ENCODE measurements at places on chromosomes 4 and X. TPM values are rescaled to one million over a fixed set of nuclear protein-coding genes. Genes with fewer than 3 reads are reported as not detected.

- H3K27me3 ChIP-seq = peaks cover 2% of the 10 kb centered on the region
- no peak overlapping the region for H3K4me3 ChIP-seq
- H3K4me1 ChIP-seq = peaks cover 15% of the 10 kb centered on the region
- H3K36me3 ChIP-seq = no peaks in the 10 kb centered on the region
- no peak overlapping the region for H3K27ac ChIP-seq
Measured at GRCh38 chr4:183392377-183392776, 52.1 kb upstream of the CDKN2AIP start.

GRCh38 chrX:21740329-21741274, 17.3 kb downstream of the SMPX start:
- H3K4me1 ChIP-seq = no peaks in the 10 kb centered on the region
- H3K27me3 ChIP-seq = no peaks in the 10 kb centered on the region
- DNase-seq = no peak

DNA sequence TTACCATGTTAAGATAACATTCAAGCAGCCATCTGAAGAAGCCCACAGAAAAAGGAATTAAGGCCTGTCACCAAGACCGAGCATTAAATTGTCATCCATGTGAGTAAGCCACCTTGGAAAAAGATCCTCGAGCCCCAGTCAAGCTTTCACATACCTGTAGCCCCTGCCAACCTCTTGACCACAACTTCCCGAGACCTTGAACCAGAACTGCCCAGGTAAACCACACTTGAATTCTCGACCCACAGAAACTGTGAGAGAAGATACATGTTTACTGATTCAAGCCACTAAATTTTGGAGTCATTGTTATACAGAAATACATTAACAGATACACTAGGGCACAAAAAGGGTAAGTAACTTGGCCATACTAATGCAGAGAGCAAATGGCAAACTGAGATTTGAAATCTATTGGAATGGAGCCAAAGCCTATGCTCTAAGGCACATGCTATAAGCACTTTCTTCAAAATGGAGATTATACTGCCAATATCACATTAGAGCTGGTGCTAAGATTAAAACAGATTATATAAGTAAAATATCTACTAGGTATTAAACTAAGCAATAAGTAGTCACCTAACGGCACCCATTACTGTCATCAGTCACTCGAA, 49.5 kb downstream of the FAM13A start:
- H3K36me3 ChIP-seq = no peaks in the 10 kb centered on the region
- DNase-seq = no peak
- H3K27ac ChIP-seq = no peak overlapping the region
- H3K4me3 ChIP-seq = no peak overlapping the region
- H3K4me1 ChIP-seq = no peaks in the 10 kb centered on the region

DNA sequence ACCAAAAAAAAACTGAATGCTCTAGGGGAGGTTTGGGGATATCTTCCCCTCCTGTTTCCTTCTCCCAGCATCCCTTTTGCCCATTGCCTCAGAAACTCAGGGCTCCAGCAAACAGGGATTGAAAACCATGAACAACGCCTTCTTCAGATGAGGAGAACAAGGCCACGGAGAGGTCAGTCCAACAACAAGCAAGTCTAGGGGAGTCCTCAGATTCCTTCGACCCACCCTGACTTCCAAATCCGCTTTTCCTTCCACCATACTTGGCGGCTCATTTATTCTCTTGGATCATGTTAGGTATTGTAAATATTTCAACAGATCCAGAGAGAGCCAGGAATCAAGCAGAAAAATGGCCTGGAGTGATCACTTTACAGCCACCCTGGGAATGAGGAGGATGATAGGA, 21.9 kb downstream of the REELD1 start:
- H3K4me1 ChIP-seq = no peaks in the 10 kb centered on the region
- no peak overlapping the region for H3K4me3 ChIP-seq
- H3K27ac ChIP-seq = no peak overlapping the region
- no peaks in the 10 kb centered on the region for H3K27me3 ChIP-seq
- DNase-seq = no peak

DNA sequence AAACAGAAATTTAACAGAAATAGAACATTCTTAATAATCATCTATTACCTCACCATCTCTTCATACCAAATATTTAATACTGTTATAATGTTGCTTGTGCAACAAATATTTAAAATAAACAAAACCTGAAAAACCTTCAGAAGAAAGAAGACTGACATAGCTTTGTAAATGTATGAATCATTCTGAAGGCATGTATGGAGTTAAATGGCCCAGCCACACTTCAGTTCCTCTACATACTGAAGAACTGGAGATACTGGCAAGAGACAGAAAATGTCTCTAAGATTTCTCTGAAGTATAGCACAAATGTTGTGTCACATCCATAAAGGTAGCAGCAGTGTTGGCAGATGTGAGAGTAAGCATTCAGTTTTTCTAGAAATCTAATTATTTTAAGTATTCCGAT, 275.3 kb upstream of the FGF13 start:
- H3K27me3 ChIP-seq = peaks cover 2% of the 10 kb centered on the region
- no peak for DNase-seq
- H3K27ac ChIP-seq = no peak overlapping the region
- no peak overlapping the region for H3K4me3 ChIP-seq
- no peaks in the 10 kb centered on the region for H3K4me1 ChIP-seq

DNA sequence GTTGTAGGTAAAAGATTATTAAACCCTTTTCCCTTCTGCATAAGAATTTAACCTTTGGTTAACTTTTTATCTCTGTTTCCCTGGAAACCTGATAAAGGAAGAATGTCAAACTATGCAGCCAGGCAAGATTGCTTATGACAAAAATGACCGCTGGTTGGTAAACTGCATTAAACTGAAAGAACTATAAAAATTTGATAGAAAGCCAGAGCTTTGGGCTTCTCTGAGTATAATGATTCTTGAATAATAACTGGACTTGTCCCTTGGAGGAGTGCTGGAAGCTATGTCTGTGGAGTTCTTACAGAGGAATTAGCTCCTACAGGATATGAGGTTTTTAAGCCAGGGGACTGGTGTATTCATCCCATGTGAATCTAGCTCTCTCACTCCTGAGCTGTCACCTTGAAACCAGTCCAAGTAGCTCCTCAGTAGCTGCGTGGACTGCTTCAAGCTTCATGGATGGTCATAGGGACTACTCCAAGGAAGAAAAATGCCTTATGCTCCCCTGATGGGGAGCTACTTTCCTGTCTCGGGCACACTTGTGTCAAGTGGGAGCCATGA, 52.0 kb downstream of the RASL11B start:
- no peak for DNase-seq
- H3K27ac ChIP-seq = no peak overlapping the region
- H3K27me3 ChIP-seq = no peaks in the 10 kb centered on the region
- peaks cover 1% of the 10 kb centered on the region for H3K4me1 ChIP-seq
- peaks cover 8% of the 10 kb centered on the region for H3K36me3 ChIP-seq

HERC5 gene
- total RNA-seq = 21.1 TPM
